ENCODE measurements at places on chromosomes 2 and 18.

DNA sequence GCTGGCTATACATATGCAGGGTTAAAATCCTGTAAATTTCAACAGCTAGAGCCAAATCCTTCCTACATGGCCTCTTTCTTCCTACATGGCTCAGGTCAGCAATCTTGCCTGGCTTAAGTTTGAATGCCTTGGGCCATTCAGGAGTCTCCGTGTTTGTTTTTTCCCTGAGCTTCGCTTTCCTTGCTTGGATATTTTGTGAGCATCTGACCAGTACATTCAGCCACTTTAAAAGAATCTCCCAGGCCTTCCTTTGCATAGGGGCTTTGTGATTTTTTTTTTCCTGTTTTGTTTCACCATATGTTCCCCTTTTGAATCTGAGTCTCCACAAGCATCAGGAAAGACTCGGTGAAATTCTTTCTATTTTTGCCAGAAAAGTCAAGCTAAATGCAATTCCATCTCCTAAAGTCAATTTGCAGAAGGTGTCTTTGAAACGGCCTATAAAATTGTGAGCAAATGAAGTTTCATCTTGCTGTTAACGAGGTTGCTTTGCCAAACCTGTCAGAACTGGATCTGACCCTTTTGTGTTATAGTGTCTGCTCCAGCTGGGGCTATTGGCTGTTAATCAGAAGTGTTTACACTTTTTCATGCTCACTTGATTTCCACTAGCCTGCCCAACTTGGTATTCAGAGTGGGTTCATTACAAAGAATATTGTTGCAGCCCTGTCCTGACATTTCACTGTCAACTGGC is 256.9 kb downstream of the DCC start:
- DNase-seq: no peak

DNA sequence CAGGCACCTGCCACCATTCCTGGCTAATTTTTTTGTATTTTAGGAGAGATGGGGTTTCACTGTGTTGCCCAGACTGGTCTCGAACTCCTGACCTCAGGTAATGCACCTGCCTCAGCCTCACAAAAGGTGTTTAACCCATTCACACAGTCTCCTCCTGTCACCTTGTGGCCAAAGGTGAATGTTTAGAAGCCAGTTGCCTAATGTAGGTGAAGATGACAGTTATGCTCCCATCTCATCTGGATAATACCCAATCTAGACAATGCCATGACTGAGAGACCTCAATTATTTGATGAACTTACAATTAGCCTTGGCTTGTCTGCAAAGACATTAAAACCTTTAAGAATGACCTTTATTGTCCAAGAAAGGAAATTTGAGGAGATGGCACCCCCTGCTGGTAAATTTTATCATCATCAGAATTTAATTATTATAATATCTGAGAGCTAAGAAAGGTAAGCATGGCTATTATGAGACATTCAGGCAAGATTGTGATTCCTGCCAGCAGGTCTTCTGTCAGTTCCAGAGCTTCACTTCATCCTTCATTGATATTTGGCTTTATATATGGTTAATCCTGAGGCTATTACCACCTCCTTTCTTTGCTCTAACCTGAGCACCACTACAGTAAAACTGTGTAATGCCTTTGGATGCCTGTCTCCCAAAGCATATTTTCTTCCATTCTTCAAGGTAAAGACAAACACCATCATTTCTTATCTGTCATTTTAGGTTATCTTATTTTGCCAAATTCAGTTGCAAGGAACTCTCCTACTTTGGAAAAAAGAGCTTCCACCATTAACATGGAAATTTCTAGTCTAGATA is 117.6 kb downstream of the FAM124B start:
- DNase-seq: no peak

DNA sequence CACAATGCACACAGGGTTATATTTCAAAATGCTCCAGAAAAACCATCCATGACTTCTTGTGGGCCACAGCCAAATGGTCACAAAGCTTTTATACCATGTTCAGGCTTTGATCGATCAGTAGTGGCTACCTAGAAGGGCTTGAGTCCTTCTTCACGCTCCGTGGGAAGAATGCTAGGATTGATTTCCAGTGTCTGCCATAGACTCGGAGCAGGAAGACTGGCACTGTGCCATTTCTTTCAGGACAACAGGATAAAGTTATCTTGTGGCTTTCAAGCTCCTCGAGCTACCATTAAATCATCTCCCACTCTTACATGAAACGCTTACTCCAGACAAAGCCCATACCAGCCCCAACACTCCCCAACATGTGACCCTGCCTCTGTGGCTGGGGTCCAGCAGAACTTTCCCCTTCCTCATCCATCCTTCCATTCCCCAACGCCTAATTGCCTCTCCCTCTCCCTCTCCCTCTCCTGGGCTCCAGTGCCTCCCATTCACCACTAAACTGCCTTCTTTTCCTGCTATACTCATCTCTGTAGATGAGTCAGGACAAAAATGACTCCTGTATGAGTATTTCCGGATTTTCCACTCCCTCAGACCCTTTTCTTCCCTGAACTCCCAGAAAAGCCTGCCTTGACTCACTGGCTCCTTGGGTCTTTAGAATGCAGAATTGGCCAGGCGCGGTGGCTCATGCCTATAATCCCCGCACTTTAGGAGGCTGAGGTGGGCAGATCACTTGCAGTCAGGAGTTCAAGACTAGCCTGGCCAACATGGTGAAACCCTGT is 40.9 kb downstream of the ADD2 start:
- no peak for DNase-seq

DNA sequence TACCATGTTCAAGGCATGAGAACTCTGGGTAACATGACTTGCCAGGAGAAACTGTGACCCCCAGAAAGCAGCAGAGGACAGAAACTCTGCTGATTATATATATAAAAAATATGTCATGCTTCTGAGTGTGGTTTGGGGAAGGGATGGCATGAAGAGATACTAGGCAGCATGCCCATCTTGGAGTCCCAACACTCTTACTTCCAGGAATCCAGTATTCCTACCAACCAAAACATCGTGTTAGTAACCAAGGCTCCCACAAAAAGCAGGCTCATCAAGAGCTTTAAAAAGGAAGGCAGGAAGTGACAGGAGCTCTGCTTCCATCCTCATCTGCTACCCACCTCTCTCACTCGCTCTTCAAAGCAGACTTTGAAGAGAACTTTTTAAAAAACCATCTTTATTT is 31.6 kb upstream of the TWIST2 start:
- no peak for DNase-seq

DNA sequence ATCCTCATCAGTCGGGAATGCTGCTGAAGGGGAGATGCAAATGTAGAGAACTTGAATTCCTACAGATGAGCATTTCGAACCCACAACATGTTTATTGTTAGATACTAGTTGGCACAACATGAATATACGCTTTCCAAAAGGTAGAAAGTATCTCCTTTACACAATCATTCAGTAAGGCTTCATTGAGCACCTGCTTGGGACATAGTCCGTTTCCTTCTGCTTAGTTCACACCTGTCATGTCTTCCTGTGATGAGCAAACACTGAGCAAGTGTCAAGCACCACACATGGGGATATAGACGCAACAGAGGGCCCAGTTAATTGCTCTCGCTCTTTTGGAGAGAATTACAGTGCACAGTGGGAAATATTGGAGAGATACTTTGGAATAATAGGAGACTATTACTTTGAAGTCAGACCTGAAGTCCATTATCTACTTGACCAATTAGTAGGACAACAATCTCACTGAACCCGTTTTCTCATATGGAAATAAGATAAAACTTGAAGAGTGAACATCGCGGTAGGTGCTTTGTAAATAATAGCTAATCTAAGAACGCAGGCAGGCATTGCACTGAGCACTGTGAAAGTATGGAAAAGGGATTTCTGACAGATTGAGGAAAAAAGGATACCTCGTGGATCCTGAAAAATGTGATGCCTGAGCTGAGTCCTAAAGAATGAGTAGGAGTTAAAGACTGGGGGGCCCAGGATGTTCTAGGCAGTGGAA is 1.2 kb downstream of the CPSF3 start:
- no peak for DNase-seq

DNA sequence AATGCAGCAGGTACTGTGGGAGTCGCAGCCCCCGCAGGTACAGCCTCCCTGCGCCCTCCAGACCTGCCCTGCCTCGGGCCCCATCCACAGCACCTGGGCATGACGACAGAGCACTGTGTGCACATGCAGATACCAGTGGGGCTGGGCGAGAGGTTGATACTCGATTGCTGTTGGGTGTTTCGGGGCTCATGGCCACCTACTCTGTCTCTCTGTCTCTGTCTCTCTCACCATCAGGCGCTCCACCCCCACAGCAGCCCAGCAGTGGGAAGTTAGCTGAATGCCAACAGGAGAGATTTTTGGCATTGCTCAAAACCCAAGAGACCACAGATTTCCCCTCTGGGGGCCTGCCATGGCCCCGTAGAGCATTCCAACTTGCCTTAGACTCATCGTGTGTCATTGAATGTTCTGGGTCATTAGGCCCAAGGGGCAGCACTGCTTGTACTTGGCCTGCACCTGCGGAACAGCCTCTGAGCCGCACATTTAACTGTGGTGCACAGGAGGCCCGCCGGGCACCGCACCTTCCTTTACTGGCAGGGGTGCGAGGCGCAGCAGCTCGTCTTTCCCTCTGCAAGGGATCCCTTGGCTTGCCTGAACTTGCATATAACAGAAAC is 18.8 kb downstream of the KCNIP3 start:
- DNase-seq: no peak

GRCh38 chr2:109065391-109065734 is 63.6 kb upstream of the SH3RF3 start:
- DNase-seq: no peak

- no peak for DNase-seq
Observed at GRCh38 chr18:10516078-10516477, 9.7 kb upstream of the NAPG start.

DNA sequence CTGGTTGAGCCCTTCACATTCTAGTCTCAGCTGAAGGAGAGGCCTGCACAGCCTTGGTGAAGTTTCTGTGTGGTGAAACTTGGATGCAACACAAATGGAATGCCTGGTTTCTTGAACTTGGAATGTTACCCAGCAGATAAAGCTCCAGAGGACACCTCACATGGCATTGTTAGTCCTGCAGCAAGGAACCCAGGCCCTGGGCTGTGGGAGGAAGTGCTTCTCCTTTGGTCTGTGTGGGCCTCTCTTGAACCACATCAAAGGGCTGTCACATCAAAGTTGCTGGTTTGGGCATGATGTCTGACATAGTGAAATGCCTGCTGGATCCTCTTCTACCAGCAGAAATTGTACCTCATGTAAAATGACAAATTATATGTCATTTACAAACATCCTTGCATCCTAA is 198.5 kb downstream of the FHOD3 start:
- no peak for DNase-seq

DNA sequence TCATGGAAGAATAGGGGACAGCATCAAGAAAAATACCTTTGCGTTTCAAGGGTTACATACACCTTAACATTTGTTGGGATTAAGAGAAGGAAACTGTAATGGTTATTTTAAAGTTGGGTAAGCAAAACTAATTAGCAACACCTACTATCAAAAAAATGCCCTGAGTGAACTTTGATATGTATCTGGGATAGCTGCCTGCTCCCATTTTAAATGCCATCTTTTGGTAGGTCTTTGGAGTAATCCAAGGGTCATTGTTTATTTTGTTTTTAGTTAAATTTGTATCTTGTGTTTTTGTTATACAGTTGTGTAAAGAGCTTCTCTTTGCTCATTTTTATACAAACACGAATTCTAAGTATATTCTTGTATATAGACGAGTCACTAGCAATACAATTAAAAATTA is 9.9 kb downstream of the PTPN4 start:
- DNase-seq: no peak

DNA sequence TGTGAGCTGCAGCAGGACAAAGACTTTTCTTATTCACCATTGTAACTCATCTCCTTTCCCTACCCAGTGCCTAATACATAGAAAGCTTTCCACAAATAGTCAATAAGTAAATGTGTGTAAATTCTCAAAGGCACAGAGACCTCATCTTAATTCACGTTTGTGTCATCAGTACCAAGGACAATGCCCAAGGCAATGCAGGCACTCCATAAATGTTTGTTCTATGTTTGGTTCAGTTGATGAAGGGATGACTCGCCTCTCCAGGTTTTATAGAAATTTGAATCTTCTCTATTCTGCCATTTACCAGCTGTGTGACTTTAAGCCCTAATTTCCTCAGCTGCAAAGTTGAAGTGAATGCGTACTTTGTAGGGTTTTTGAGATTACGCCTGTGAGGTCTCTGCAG is 2.1 kb upstream of the MOGAT1 start:
- DNase-seq: no peak

DNA sequence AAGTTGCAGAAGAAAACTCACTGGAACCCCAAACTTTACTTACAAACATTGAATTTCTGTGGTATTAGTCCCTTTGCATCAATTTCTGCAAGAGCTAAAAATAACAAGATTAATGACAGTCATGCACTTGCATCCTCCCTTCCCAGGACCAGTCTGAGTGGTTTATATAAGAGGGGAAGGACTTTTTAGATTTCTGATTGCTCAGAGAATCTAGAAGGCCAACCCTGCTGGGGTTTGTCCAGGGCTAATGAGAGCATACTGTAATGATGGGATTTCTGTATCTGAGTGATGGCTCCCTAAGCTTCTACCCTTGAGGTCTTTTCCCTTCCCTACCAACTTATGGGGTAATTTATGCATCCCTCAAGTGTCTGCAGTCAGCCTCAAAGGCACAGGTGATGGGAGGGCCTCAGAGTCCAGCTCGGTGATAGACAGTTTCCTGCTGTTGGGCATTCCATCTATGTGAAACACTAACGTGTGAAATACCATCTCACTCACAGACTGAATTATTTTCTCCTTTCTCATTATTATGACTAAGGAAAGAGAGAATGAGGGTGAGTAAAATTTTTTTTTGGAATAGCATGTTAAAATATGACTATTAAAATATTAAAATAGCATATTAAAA is 556.3 kb downstream of the RIT2 start:
- DNase-seq: no peak

GRCh38 chr2:205496772-205497171 is 185.5 kb upstream of the NRP2 start:
- no peak for DNase-seq

DNA sequence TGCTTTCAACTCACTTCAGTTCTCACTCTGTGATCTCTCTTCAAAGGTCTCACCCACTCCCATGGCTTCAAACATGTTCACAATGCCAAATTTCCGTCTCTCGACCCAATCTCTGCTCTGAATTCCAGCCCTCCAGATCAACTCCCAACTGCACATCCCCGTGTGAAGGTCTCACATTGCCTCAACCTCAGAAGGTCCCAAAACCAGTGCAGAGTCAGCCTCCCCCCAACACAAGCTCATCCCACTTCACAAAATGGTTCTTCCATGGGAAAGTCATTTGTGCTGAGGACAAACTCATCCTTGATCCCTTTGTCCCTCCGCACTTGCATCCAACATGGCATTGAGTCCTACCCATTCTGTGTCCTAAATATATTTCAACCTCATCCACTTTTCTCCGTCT is 31.0 kb upstream of the GNAL start:
- DNase-seq: no peak

DNA sequence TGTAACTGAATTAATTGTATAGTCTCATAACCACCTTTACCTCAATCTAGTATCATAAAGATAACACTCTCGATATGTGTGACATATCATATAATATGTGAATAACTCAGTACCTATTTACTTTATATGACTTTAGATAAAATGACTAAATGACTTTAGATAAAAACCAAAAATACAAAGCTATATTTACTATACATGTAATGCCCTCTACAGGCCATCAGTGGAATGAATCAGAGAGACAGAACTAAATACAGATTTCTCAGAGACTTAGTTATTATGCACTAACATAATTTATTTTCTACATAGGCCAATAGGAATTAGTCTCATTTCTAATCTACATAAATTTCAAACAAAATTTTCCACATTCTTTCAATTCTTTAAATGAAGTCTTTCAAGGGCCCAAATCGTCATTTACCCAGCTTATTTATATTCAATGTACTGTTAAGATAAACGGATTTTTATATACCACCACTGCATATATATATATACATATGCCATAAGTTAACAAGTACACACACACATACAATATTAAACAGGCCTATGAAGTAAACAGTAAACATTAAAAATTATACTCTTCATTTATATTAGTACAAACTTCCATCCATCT is 219.9 kb downstream of the EXOC6B start:
- DNase-seq: no peak

Measured in activated naive CD4-positive, alpha-beta T cell (primary cell).